ENCODE measurements at places on chromosomes 3 and 15. TPM values are rescaled to one million over a fixed set of nuclear protein-coding genes. Genes with fewer than 3 reads are reported as not detected.

GRCh38 chr3:15207836-15208504 lies 1.9 kb downstream of the CAPN7 start:
- H3K4me1 ChIP-seq = peaks cover 30% of the 10 kb centered on the region

- no peak overlapping the region for H3K4me3 ChIP-seq
- peaks cover 5% of the 10 kb centered on the region for H3K27me3 ChIP-seq
- H3K27ac ChIP-seq = no peak overlapping the region
- no peaks in the 10 kb centered on the region for H3K36me3 ChIP-seq
- no peak for DNase-seq
- peaks cover 1% of the 10 kb centered on the region for H3K4me1 ChIP-seq
These were observed 6.6 kb downstream of the KLF15 start for GRCh38 chr3:126350502-126351085.

DNA sequence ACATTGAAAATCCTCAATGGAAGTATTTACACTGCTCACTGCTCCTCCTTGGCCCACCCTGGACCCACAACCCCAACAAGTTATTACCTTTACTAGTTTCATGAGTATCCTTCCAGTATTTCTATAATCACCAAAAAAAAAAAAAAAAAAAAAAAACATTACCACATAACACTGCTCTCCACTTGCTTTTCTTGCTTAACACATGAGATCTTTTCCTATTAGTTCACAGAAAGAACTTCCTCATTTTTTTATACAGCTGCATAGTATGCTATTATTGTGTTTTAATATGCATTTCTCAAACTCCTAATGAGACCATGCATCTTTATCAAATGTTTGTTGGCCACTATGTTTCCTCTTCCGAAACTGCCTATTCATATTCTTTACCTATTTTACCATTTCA lies 14.6 kb downstream of the GABPB1 start:
- H3K4me3 ChIP-seq = no peak overlapping the region
- DNase-seq = no peak
- no peak overlapping the region for H3K27ac ChIP-seq

DNA sequence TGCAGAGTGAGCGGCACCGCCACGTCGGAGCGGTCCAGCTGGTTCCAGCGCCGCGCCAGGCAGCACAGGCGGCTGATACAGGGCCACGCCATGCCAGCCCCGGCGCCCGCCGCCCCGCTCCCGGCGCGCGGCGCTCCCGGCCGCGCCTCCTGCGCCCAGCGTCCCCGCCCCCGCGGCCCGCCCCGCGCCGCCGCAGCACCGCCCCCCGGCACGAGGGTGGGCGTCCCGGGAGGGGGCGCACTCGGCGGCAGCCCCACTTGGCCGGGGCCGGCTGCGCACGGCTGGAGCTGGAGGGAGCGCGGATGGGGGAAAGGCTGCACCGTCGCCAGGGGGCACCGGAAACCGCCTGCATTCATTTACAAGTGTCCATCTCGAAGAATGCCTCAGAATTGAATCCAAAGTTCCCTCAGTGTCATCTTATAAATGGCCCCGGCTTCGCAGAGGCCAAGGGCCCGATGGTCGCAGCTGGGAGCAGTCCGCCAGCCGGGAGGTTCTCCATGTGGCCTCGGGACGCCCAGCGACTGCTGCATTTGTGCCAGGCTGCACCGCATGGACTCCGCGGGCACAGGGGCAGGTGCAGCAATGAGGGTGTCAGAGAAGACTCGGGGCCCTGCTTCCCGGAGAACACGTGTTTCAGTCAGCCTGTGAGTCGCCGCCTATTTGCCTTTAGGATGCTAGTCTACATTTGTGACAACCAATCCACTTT lies at the start of gene MAP6D1:
Gene MAP6D1 (minus strand): TSS at position 122 of the 706 bp plus-strand sequence. CDS start 30 bp downstream, at position 92.
- H3K4me3 ChIP-seq = peak within 1 kb of the TSS; percentile 53
- peak; percentile 22 for DNase-seq
- H3K36me3 ChIP-seq = no peaks in the 10 kb centered on the region
- no peak within 1 kb of the TSS for H3K27ac ChIP-seq
- H3K4me1 ChIP-seq = peaks cover 12% of the 10 kb centered on the region
- peaks cover 13% of the 10 kb centered on the region for H3K27me3 ChIP-seq

- peaks cover 3% of the 10 kb centered on the region for H3K27me3 ChIP-seq
- no peaks in the 10 kb centered on the region for H3K36me3 ChIP-seq
- no peak overlapping the region for H3K27ac ChIP-seq
- H3K4me3 ChIP-seq = no peak overlapping the region
These were observed 36.7 kb downstream of the ACSBG1 start for GRCh38 chr15:78197632-78198031.

DNA sequence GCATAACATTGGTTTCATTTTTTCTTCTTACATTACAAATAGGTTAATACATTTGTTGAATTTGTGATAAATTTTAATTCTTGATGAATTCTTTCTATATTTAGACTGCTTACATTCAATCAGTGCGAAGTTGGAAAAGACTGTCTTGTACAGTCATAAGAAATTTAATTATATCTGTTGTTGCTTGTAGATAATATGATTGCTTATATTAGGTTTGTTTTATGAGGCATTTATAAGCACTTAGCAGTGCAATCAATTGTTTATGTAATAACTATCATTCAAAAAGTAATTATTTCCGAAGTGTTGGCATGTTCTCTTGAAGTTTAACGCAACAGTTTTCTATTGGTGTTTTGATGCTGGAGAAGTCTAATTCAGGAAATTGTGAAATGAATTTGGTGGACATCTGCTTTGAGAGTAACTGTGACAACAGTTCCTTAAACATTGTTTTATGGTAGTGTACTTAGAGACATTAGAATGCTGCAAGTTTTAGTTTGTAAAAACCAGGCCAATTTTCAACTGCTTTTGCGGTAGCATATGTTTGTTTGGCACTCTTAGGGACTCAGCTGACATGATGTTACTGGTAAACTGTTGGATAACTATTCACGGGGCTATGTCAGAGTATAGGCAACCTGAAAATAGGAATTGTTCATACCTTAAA lies 99.7 kb downstream of the NAALADL2 start:
- no peak for DNase-seq
- no peaks in the 10 kb centered on the region for H3K36me3 ChIP-seq
- no peak overlapping the region for H3K4me3 ChIP-seq

GRCh38 chr3:23019596-23020300 lies 183.4 kb upstream of the UBE2E2 start:
- DNase-seq = no peak
- H3K4me1 ChIP-seq = no peaks in the 10 kb centered on the region
- no peaks in the 10 kb centered on the region for H3K27me3 ChIP-seq
- H3K36me3 ChIP-seq = no peaks in the 10 kb centered on the region
- H3K4me3 ChIP-seq = no peak overlapping the region

- peak overlapping the region; percentile 93 for H3K27ac ChIP-seq
- peaks cover 24% of the 10 kb centered on the region for H3K36me3 ChIP-seq
- H3K4me1 ChIP-seq = peaks cover 61% of the 10 kb centered on the region
- DNase-seq = peak; percentile 57
- peaks cover 11% of the 10 kb centered on the region for H3K27me3 ChIP-seq
- peak overlapping the region; percentile 75 for H3K4me3 ChIP-seq
These were observed 919 bp downstream of the IDH2 start for GRCh38 chr15:90101130-90101968.

DNA sequence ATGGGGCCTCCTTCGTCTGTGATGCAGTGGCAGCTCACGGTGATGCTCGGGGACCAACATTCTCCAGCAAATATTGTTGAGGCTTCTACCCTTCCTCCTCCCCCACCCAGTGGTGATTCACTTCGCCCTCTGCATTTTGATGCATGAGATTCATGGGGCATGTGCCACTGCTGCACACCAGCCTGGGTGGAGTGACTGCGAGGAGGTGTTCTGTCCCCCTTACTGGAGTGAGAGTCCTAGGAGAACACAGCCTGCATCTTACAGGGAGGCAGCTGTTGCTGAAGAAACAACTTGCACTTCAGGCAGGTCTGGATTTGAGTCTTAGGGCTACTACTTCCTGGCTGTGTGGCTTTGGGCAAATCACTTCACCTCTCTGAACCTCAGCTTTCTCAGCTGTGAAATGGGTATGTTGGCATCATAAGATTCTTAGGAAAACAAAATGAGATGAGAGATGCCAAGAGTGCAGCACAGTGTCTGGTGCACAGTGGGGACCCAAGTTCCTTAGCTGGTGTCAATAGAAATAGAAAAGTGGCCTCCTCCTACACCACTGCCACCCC lies 10.2 kb upstream of the SKOR1 start:
- H3K36me3 ChIP-seq = no peaks in the 10 kb centered on the region
- peaks cover 37% of the 10 kb centered on the region for H3K27me3 ChIP-seq
- H3K27ac ChIP-seq = no peak overlapping the region
- no peak overlapping the region for H3K4me3 ChIP-seq
- DNase-seq = no peak

- H3K27me3 ChIP-seq = no peaks in the 10 kb centered on the region
- no peak overlapping the region for H3K27ac ChIP-seq
- peaks cover 16% of the 10 kb centered on the region for H3K4me1 ChIP-seq
- H3K4me3 ChIP-seq = no peak overlapping the region
These were observed 135.2 kb downstream of the BBX start for GRCh38 chr3:107657971-107658370.

The SLCO3A1 gene
- 52.6 TPM for total RNA-seq

The CCR9 gene
- 0.28 TPM for total RNA-seq

The MYH15 gene
- 0.10 TPM for total RNA-seq

The GOLGA8J gene
- not detected for total RNA-seq

The CEMIP gene
- total RNA-seq = not detected

The PRR23E gene
- total RNA-seq = not detected

Measured in activated CD4-positive, alpha-beta memory T cell treated with anti-CD3 and anti-CD28 coated beads, Interleukin-2, amount 10 ng/mL, durations not matched to agents 7 days and 5 days (primary cell).